HFF-Myc (cell line): ENCODE measurements at places on chromosomes 6 and 20.

DNA sequence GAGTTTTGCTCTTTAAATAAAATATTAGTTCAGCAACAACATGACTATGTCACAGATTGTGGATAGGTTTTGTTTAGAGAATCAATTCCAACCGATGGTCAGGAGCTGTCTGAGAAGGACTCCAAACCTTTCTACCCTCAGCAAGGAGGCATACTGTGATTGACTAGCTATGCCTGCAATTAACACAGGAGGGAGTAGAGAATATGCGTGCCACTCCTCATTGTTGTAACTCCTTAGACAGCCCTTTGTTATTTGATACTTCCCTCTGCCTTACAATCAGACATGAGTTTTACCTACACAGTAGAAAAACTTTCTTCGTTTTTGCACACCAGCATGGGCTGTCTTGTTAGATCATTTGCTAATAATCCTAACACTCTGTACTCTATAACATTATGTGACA lies 796.5 kb downstream of the PRIM2 start:
- no peak for DNase-seq

DNA sequence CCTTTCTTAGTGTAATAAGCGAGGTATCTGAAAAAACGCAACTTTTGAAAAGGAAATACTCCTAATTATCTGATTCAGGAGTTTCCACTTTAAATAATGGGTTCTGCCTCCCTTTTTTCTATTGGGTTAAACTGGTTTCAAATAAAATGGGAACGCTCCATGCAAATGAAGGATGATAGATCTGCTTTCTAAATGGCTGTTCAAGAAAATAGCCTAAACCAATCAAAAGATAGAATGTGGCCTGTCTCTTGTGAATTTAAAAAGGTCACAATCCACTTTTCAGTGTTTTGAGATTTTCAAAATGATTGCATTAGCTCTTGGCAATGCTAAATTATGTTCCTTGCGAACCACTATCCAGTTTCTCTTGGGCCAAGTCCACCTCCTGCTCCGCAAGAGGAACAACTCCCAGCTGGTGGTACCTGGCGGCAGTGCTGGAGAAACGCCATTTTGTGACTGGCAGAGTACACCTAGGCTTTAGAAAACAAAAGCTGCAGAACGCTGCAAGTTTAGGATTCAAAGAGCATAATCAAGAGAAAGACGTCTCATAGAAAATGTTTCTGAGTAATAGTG lies 56.7 kb downstream of the TRIM38 start:
- DNase-seq = no peak

DNA sequence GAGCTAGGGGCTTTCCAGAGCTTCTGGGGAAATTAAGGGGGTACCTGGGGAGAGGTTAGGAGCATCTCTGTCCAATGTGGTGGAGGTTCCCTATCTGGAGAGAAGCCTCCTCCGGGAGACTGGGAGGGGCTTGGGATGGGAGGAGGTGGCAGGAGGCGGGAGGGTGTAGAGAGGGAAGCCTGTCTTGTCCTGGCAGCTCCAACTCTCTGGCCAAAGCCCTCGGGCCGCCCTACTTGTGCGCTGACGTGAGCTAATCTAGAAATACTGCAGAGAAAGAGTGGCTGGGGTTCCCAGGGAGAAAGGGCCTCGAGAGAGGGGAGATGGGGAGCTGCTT lies 1.6 kb upstream of the SLC32A1 start:
- no peak for DNase-seq

- no peak for DNase-seq
These were observed 13.4 kb upstream of the FOXC1 start for GRCh38 chr6:1596088-1596852.
